Esophagus mucosa (tissue), 1 donor: ENCODE measurements at places on chromosomes 13 and 19.

DNA sequence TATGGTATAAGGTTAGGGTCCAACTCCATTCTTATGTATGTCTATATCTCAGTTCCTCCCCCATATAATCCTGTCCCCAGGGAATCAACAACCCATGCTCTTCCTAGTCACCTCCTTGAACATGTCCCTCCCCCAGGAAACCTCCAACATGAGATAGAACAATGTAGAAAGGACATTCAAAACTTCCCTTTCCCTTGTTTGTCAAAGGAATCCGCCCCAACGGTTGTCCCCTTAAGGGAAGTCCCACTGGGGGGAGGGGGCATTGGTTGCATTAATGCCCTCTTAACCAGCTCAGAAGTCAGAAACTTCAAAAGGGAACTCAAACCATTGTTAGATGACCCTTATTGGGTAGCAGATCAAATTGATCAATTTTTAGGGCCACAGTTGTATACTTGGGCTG, 6.8 kb upstream of the ZNF561 start:
- ATAC-seq = no peak

DNA sequence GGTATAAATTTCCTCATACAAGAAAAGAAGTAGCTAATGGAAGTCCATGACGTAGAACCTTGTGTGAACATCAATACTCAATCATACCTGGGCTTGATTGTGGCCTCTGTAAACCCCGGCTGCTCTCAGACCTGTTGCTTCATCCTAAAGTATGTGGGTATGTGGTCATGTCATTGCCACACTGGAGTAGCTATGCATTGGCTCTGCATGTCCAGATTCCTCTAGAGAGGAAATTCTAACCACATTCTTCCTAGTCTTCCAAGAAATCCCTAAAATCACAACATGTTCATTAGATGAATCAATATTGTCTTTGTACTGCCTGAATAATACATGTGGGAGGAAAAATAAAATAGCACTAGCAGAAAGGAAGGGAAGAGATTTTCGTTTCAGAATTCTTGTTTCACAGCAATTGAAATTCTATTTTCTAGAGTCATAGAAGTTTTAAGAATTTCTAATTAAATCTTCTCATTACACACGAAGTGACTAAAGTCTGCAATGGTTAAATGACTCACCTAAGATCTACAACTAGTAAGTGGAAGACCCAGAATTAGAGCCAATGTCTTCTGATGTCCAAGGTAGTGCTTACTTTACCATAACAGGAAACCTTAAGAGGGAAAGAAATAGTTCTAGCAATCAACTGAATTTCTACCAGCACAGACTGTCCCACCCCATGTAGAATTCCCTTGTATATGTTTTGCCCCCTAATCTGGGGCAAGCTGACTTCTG, 28.0 kb downstream of the RXFP2 start:
- ATAC-seq = no peak

GRCh38 chr19:49133621-49134454, 14.5 kb downstream of the PPFIA3 start:
- ATAC-seq = peak; percentile 57

GRCh38 chr13:29888306-29888705, 37.9 kb upstream of the UBL3 start:
- ATAC-seq = no peak

DNA sequence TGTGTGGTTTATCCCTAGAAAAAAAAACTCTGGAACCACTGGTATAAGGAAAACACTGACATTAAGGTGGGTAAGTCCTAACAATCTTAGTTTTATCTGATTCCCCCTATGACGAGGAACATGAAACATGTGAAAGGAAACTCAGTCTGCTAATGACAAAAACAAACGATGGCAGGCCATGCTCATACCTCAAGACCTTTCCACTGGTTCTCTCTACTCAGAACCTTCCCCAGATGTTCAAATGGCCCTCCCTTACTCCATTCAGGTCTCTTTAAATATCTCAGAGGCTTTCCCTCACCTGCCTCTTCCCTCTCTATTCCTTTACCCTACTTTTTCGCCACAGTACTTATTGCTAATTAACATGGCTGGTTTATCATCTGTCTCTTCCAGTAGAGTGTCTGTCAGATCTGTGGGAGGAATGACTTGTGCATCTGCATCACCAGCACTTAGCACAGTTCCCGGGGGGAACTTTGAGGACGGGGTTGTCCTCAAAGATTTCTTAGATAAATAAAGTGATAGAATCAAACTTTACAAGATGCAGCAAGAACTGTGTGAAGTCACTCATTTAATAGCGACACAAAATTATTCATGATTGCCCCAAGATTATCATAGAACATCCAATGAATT, 1.5 kb downstream of the TUBGCP3 start:
- ATAC-seq = no peak

DNA sequence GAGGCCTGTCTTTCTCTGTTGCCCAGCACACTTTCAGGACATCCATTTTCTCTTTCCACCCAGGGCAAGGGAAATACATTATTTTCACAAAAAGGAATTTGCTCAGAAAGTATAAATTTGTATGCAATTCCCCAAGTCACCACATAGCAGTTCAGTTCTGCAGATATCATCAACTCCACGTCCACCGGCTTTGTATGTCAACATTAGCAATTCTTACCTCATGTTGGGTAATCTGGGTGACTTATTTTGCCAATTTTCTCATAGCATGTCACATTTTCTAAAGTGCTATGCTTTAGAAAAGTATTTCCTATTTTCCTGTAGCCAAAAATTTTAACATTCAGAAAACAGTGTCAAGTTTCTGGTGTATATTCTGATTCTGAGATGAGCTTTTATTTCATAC, 501.8 kb downstream of the EFNB2 start:
- ATAC-seq = no peak

DNA sequence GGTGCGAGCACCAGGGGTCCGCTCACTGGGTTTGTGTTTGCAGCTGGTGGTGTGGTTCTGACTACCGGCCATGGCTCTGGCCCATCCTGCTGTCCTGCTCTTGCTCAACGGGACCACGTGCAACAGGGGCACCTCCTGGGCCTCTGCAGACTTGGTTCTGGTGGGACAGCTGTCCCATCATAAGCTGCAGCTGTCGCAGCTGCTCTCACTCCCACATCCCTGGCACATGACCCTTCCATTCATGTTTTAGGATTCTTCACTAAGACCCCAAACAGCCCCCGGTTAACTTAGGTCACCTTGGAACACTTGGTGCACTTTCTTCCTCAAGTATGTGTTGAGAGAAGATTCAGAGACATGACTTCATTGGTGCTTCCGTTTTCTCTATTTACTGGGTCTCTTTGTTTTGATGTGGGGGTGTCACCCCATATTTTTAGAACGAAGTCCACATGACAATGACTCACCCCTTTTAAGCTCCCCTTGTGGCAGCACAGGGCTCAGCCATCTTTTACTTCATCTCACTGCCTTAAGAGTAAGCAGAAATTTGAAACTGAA, 68.4 kb upstream of the ARHGEF7 start:
- ATAC-seq = no peak

- ATAC-seq = no peak
Observed at GRCh38 chr19:3065675-3066357, 3.5 kb upstream of the TLE5 start.

- no peak for ATAC-seq
Observed at GRCh38 chr19:55041627-55042343, 3.7 kb upstream of the GP6 start.

- no peak for ATAC-seq
Observed at GRCh38 chr19:16919496-16919895, 30.7 kb downstream of the F2RL3 start.

- no peak for ATAC-seq
Observed at GRCh38 chr13:75530549-75530961, 7.1 kb downstream of the COMMD6 start.

- ATAC-seq = no peak
Observed at GRCh38 chr13:83943530-83944279, 61.4 kb upstream of the SLITRK1 start.

- ATAC-seq = no peak
Observed at GRCh38 chr13:85366759-85367417, 432.3 kb downstream of the SLITRK6 start.
